ENCODE measurements at places on chromosomes 7 and 10.

DNA sequence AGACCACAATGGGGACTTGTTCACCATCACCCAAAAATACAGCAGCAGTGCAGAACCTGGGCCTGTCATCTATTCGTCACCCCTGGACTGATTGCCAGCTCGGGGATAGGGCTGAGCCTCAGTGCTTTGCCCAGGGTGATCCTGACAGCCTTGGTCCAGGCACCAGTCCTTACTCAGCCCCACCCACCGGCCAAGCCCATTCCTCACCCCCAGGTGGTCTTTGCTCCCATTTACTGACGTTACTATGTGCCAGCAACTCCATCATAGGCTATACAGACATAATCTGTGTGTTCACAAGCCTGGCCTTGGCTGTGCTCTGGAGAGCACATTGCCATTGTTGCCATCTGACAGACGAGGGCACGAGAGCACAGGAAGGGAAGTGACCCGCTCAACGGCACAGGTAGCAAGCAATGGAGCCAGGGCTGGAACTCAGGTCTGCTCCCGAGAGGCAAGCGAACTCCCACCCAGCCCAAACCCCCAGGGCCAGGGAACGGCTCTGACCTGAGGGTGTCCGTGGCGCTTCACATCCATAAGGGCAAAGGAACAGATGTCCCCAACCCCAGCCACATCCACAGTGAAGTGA lies 6.8 kb downstream of the ATG9B start:
- no peak for DNase-seq

- DNase-seq = no peak
Observed at GRCh38 chr10:82390866-82391658, 516.1 kb downstream of the NRG3 start.

DNA sequence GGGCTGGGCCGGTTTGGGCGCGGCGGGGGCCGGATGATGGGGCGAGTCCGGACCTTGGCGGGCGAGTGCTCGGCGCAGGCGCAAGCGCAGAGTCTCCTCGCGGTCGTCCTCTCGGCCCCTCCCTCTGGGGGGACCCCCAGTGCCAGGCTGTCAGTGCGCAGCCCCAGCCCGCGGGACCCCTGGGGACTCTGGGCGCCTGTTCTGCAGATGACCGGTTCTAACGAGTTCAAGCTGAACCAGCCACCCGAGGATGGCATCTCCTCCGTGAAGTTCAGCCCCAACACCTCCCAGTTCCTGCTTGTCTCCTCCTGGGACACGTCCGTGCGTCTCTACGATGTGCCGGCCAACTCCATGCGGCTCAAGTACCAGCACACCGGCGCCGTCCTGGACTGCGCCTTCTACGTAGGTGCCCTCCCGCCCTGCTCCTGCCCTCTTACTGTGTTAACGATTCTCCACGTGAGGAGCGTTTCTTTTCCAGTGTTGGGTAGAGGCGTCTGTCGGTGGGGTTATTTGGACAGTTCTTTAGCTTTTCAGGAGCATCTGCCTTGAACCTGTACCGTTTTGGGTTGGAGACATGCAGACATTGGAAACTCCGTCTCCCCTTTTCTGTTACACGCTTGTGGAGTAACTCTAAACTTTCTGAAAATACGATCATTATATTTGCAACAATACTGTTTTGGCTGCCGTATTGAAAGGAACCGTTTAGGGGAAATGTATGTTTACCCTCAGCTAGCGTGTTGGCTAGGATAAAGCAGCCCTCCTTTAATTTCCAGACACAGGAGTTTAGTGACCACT lies 706 bp downstream of the BUB3 start:
- DNase-seq = peak; percentile 58

DNA sequence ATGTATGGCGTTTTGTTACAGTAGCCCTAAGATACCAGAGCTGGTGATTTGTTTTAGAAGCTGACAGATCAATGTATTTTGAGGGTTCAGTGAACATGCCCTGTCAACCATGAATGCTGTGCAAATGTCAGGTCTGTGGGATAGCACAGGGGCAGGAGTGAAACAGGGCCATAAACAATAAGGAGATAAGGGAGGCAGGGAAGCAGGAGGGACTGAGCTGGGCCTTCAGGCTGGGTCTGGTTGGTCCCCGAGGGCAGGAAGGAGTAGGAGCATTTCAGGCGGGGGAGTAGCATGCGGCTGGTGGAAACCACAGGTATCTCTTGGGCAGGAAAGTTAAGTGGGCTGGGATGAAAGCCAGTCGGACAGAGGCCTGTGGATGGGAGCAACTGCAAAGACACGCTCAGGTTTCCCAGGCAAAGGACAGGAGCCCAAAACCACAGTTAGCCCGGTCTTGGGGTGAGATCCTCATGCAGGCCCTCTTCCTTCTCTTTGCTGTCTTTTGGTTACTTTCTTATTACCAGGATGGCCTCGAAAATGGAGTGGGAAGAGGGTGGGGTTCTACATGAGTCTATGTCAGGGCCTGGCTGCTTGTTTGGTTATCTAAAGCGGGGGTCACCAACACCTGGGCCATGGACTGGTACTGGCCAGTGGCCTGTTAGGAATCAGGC lies 69.5 kb upstream of the SEPHS1 start:
- peak; percentile 15 for DNase-seq

GRCh38 chr10:106399112-106399511 lies 765.4 kb downstream of the SORCS1 start:
- DNase-seq = no peak

GRCh38 chr7:113084496-113085172 lies 2.0 kb downstream of the GPR85 start:
- DNase-seq = no peak

- no peak for DNase-seq
Observed at GRCh38 chr7:54995610-54996363, 23.0 kb upstream of the EGFR start.

- no peak for DNase-seq
Observed at GRCh38 chr10:74957285-74957961, 131.0 kb downstream of the KAT6B start.

- DNase-seq = no peak
Observed at GRCh38 chr7:138095972-138096935, 20.0 kb downstream of the AKR1D1 start.

DNA sequence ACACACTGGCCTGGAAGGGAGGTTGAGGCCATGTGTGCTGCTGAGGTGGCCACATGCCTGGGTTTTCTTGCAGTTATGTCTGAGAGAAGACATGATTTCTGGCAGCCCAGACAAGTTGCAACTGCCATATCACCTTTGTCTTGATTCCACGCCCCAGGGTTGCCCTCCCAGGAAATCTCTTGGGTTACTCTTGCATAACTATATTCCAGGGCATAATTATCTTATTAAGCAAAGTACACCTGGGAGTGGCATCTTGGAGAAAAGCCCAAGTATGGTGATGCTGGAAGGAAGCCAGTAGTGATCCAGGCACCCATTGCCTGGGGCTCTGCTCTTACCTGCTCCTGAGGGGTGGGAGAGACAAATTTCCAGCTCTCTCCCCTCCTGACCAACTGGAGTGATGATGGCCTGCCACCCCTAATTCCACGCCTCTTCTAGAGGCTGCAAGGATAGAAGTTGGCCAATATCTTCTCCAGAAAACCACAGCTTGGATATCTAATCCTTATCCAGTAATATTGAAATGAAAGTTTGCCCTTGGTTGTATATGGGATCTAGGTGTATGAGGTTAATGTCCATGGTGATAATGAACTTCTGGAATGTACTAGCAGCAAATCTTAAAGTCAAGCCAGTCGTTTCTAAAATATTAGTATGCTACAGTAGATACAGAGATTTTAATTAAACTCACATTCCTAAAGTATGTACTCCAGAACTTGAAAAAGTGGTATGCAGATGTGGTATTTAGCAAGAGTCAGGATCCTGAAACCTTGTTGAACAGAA lies 5.0 kb downstream of the AKR1B10 start:
- DNase-seq = no peak

GRCh38 chr7:38206071-38206470 lies 28.0 kb downstream of the STARD3NL start:
- no peak for DNase-seq

DNA sequence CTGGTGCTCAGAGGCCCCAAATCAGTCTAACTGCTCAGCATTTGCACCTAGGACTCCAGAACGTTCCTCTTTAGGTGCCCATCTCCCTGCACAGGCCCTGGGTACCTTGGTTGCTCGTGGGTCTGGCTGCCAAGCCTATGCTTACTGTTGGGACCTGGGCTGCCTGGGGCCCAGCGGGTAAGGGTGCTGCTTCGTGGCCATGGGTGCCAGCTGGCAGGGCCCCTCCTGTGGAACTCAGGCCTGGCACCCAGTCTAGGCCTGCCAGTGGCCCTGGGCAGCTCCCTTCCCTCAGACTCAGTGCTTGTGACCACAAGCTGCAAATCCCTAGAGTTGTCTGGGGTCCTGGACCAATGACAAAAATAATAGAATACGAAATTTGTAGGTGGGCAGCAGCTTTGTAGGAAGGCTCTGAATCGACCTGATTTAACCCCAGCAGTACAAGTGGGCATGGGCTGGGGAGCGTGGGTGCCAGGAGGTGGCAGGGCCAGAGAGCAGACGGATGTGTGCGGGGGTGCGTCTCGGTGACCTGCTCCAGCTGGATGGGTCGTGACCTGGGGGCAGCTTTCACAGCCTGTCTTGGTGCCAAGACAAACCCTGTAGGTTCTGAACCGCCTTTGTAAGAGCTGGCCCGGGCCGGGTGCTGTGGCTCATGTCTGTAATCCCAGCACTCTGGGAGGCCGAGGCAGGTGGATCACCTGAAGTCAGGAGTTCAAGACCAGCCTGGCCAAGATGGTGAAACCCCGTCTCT lies 69.7 kb downstream of the MKI67 start:
- DNase-seq = no peak

All from thyroid gland (tissue), 4 donors.